ENCODE measurements at places on chromosomes 4 and X. TPM values are rescaled to one million over a fixed set of nuclear protein-coding genes. Genes with fewer than 3 reads are reported as not detected.

SPANXA2 gene
- polyA plus RNA-seq = not detected

KIT gene
- polyA plus RNA-seq = 16.4 TPM

LIMCH1 gene
- 101 TPM for polyA plus RNA-seq

LINC00632 gene
- 9.9 TPM for polyA plus RNA-seq

HELQ gene
- polyA plus RNA-seq = 18.5 TPM

TLR1 gene
- 3.4 TPM for polyA plus RNA-seq

ITIH6 gene
- 0.03 TPM for polyA plus RNA-seq

FHDC1 gene
- 5.2 TPM for polyA plus RNA-seq

SMIM31 gene
- 0.57 TPM for polyA plus RNA-seq

P2RY8 gene
- polyA plus RNA-seq = 1.2 TPM

MYOZ2 gene
- 0.29 TPM for polyA plus RNA-seq

ZFP42 gene
- polyA plus RNA-seq = 1.5 TPM

SLC9B2 gene
- 9.7 TPM for polyA plus RNA-seq

- no peak for DNase-seq
Observed at GRCh38 chrX:112662559-112663427, 16.9 kb downstream of the LHFPL1 start.

DNA sequence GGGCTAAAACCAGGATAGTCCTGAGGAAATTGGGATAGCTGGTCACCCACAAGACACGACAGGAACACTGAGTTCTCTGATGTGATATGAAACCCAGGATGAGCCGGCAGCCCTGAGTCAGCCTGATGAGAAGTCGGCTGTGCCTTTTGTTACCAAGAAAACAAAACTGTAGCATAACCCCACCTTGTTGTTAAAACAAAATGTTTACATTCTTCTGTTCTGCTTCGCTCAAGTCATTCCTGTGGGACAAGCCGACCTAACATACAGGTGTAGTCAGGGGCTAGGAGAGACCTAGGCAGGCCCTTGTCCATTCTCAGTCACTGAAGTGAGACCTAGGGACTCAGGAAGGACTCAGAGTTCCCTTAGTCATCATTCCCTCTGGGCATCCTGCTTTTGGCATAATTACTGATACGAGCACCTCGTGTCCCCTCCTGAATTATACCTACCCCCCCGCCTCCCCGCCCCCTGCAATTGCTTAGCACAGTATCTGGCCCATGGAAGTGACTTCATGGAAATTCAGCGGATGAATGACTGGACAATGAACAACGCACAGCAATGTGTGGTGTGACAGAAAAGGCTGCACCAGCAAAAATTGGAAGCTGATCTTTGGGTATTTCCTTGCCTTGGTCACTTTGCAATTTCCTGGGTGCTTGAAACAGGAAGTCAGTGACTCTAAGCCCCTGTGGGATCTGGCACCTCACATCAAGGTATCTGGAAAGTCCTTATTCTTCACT, 31.9 kb upstream of the TLR2 start:
- no peak for DNase-seq

DNA sequence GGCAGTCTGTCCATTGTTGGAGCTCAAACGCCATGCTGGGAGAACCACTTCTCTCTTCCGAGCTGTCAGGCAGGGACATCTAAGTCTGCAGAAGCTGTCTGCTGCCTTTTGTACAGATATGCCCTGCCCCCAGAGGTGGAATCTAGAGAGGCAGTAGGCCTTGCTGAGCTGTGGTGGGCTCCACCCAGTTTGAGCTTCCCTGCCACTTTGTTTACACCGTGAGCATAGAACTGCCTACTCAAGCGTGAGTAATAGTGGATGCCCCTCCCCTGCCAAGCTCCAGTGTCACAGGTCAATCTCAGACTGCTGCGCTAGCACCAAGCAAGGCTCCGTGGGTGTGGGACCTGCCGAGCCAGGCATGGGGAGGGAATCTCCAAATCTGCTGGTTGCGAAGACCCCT, 145.7 kb downstream of the VSIG4 start:
- DNase-seq = no peak

GRCh38 chrX:1185561-1185960, 26.9 kb downstream of the CRLF2 start:
- no peak for DNase-seq

DNA sequence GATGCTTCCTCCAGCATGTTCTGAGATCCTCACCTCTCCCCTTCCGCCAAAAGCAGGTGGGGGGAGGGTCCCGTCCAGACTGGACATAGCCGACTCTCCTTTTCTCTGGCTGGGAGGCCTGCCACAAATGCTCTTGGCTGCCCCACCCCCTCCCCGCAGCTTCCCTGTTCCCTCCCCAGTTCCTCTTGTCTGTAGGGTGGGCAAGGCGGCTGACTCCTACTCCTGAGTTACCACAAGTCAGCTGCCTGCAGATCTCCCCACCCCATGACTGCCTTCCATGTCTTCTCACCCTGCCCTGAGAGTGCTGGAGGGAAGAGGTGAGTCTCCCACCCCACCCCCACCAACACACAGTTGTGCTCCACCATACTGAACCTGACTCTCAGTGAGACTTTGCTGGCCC, 2.9 kb downstream of the ATP6AP1 start:
- DNase-seq = no peak

- DNase-seq = no peak
Observed at GRCh38 chr4:184950926-184951325, 67.4 kb upstream of the HELT start.

DNA sequence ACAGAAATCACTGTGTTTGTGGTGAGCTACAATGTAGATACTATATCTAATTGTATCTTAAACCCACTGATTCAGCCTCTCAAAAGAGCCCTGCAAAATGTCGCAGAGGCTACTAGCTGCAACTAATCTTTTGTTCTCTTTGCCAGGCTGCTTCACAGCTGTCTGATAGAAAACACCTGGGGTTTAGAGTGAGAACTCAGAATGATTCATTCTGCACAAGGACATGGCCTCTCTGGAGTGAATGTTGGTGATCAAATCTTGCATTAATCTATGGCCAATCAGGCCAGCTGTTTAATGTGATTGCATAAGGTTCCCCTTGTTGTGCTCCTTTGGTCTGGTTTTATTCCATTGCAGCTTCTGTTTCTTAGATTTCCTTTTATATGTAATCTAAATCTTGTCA, 100.3 kb downstream of the EMCN start:
- peak; percentile 20 for DNase-seq

GRCh38 chrX:38807873-38808272, 6.6 kb downstream of the MID1IP1 start:
- no peak for DNase-seq

GRCh38 chr4:182764137-182764536, 153.0 kb downstream of the DCTD start:
- no peak for DNase-seq

GRCh38 chrX:70432936-70433847, 10.1 kb downstream of the GDPD2 start:
- DNase-seq = no peak

- DNase-seq = peak; percentile 47
Observed at GRCh38 chr4:157992038-157992705, 180.7 kb downstream of the GASK1B start.

DNA sequence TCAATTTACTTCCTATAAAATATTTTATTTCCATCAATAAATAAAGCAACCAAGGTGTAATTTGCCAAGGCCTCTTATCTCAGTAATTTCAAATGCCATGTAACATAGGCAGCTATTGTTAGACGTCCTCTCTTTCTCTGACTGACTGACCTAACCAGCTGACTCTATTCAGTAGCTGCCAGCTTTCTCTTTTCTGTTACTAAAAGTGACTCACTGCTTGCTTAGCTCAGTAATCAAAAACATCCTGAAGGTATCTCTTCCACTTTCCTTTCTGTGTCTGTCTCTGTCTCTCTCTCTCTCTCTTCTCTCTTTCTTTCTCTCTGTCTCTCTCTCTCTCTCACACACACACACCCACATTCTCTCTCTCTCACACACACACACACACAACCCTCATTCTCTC, 134.2 kb downstream of the SPOCK3 start:
- DNase-seq = no peak

- no peak for DNase-seq
Observed at GRCh38 chr4:168451331-168451730, 29.0 kb downstream of the DDX60L start.

DNA sequence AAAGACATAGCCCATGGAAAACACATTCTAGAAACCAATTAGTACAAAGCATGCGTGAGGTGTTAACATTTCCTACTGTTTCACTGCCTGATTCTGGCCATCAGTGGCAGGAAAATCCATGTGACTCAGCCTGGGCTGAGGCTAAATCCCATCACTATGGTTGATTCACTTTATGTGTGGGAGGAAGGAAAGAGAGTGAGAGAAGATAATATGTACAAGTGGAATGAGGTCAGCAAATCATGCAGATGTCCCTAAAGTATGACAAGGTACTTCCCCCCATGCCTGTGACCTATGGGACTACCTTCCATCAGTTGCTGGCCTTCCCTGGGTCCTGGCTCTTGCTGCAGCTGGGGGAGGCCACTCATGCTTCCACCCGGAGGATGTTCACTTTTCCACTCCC, 64.2 kb upstream of the MAP3K15 start:
- no peak for DNase-seq

DNA sequence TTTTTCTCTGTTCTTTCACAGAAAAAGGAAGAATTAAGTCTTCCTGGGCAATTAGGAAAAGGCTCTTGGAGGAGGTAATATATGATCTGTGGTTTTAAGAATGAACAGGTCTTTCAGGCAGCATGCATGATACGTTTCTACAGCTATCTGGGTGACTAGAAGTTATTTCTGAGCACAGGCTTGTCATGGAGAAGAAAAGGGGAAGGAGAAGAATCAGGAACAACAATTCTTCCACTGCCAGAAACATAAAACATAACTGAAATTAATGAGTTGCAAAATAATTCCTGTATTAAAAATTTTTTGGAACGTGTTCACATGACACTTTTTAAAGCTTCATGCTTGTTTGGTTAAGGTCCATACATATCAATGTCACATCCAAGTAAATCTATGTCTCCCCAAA, 17.7 kb upstream of the STIM2 start:
- DNase-seq = no peak

DNA sequence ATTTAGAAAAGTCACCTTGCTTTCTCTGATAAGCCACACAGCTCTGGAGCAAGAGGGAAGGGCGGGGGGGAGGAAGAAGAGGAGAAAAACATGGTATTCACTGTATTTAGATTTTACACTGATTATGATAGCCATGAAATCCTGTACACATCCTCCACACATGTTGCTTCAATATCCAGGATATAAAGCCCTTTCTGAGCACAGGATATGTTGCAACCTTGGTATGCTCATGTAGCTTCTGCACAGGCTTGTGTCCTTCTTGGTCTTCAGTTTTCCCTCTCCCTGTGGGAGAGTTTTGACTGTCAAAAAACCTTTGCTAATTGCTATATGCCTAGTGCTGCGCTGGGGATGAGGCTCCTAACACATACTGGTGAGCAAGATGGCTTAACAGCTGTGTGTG, 61.9 kb upstream of the DAPP1 start:
- DNase-seq = no peak

GRCh38 chr4:43275779-43276178, 383.3 kb downstream of the GRXCR1 start:
- no peak for DNase-seq

- no peak for DNase-seq
Observed at GRCh38 chr4:139858436-139859205, 193.0 kb downstream of the MGST2 start.

DNA sequence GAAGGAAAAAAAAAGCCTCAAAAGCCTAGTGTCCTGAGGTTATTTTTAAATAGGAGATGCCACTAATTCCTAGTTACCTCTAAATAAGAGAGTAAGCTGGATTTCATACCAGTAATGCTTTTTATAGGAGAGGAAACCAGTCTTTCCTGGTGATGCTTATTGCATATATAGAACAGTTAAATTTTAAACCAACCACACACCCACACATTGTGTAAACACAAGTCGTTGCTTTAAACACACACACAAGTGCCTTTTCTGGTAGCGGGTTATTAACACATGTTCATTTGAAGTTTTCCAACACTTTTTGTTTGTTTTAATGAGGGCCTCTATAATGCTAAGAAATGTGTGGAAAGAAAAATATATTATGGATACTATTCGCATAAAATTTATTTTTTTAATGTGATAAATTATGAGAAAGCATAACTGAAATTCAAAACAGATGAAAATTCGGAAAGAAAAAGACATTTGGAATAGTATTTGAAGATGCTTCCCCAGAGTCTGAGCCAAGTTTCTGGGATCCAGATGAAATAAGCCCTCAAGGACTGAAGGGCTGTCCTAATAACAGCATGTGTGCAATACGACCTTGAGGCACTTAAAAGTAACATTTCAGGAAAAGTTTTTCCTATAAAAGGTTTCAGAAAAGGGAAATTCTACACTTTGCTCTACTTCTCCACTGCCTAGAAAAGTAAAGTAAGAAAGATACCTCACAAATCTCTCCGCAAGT, 2.0 kb downstream of the ANTXR2 start:
- no peak for DNase-seq

- no peak for DNase-seq
Observed at GRCh38 chr4:121736735-121737351, 28.1 kb downstream of the SMIM43 start.

- DNase-seq = peak; percentile 59
Observed at GRCh38 chrX:71183341-71183740, 38.7 kb downstream of the NLGN3 start.

DNA sequence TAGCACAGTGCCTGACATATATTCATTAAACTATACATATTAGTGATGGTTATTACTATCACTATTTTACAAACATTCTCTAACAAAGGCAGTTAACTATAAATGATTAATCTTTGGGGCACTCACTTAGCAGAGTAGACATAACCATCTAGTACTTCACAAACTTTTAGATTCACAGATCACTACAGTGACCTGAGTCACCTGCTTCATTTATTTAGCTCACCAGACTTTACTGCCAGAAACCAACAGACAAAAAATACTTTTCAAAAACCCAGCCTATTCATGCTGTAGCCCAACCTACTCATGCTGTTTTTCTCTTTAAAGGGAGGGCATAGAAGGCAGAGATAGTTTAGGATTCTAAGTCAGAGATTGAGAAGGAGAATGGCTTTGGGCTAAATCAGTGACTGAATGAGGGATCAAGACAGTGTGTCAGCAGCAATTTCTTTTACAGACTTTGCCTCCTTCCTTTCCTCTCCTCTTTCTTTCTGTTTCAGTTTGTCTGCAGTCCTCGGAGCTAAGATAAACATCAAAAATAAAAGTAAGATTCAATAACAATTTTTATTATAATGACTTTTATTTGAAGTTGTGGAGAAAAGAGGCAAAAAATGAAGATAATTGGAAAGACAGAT, 34.7 kb upstream of the PDE5A start:
- DNase-seq = no peak

DNA sequence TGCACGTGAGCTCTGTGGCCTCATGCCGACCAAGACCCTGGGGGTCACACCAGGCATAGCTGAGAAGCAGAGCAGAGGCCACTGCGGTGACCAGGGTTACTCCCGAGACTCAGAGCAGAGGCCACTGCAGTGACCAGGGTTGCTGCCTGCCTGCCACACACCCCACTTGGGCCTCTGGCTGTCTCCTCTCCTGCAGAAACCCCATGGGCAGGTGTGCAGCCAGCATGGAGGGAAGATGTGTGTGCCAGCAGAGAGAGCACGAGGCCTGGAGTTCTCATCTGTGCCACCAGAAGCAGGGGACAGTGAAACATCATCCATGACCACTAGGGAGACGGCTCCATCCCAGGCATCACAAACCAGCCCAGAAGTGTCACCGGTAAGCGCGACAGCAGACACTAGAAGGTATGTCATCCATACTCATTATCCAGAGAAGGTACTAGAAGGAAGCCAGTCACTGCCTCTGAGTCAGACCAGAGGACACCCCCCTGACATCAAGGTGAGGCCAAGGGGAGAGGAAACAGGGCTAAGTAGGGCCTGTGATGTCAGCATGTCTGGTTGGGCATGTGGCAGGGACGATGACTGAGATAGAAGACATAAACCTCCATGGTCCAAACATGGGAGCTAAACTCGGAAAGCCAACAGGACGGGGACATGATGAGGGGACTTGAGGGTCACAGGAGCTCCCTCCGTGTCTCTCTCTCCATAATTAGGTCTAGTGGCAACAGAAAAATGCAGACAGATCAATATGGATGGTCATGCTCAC, 24.2 kb upstream of the SPON2 start:
- no peak for DNase-seq
